Activated CD4-positive, alpha-beta T cell treated with anti-CD3 and anti-CD28 coated beads, Interleukin-2, amount 10 ng/mL, durations not matched to agents 7 days and 5 days (primary cell): ENCODE measurements at places on chromosomes 13 and 19.

DNA sequence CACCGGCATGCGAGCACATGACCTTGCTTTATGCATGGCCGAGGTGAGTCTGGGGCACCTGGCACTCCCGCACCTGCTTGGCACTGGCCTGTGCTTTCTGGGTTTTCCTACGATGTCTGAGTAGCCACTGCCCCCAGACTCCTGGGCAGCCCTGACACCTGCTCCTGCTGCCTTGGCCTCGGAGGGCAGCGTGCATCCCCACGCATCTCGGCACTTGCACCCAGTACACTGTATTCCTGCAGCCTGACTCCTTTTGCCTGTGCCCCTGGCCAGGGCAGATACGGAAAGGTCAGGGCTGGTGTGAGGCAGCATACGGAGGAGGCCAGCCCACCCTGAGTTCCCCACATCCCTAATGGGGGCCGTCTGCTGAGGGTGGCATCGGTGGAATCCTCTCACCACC lies 340.6 kb downstream of the TEX29 start:
- DNase-seq = no peak

DNA sequence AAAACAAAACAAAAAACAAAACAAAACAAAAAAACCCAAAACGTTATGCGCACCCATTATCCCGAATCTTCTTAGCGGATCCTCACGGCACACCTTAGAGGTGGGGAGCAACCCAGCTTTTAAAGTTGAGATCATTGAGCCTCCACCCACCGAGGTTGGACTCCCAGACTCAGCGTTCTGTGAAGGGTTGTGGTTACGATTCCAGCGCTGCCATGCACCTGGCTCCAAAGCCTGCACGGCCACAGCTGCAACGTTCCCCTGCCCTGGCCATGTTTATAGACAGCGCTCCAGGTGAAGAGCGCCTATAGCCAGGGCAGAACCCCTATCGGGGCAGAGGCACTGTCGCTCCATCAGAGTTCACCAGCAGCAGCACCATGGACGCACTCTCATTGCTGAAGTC lies 18.7 kb upstream of the LILRA2 start:
- DNase-seq = no peak

GRCh38 chr13:76630629-76631230 lies 255.5 kb downstream of the KCTD12 start:
- DNase-seq = no peak

GRCh38 chr19:40424637-40425449 lies 949 bp downstream of the SERTAD1 start:
- DNase-seq = no peak

DNA sequence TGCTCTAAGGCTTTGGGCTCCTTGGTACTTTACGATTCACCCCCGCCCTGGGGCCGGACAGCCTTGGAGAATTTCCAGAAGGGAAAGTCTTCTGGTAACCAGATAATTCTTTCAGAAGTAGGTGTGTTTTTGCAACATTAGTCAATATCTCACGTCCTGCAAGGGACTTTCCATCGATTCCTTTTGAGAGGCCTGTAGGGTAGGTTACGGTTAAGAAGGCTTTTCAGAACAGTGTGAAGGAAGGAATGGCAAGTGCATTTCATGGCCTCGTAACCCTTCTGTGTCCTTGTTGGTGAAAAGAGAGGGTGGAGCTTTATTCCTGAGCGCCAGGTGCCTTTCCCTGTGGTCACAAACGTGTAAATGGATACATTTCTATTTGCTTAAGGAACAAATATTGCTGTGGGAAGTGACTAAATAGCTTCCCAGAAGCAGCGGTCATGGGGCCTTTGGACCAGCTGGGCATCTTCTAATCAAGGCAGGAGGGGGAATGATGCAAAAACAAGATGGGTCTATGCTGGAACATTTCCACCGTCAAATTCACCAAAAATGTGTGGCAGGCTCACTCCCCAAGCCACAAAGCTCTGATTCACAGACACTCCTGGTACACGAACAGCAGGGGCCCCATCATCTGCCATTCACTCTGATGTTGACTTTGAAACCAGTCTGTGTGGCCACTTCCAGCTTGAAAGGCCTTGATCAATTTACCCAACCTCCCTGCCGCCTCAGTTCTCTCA lies 99.2 kb downstream of the ANKRD10 start:
- DNase-seq = no peak

- no peak for DNase-seq
These were observed 42.6 kb downstream of the RCBTB2 start for GRCh38 chr13:48490241-48490640.

DNA sequence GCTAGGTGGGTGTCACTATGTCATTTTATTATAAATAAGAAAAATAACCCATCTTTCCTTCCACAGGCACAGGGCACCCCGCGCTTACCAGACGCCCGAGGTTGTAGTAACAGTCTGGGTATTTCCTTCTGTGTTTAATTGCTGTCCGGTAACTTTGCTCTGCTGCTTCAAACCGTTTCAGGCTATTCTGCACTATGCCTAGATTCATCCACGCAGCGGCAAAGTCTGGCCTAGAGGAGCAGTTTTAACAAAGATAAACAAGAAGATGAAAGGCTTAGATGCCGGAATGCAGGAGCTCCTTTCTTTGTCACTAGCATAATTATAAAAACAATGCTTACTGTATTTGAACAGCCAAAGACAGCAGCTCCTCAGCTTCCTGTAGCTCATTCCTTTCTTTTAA lies 36.9 kb upstream of the GGACT start:
- DNase-seq = no peak

DNA sequence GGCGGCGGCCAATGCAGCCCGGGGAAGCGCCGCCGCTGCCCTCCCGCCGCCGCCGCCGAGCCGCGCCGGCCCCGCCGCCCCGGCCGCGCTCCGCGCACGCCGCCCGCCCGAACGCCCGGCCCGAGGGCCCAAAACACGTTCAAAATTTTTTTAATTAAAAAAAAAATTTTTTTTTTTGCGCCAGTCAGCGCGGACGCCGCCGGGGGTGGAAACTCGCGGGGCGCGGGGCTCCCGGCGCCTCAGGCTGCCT lies 468 bp downstream of the HMGB1 start:
- no peak for DNase-seq

- DNase-seq = peak; percentile 63
These were observed 1.7 kb downstream of the IRS2 start for GRCh38 chr13:109784590-109785140.

DNA sequence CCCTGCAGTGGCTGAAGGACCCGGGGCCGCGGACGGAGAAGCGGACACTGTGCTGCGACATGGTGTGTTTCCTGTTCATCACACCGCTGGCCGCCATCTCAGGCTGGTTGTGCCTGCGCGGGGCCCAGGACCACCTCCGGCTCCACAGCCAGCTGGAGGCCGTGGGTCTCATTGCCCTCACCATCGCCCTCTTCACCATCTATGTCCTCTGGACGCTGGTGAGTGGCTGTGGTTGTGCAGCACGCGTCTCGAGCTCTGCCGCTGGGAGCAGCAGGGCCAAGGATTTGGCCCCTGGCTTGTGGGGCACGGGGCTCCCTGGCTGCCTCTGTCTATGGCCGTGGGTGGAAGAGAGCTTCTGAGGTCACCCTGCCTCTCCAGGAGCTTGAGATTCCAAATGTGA lies 14.1 kb upstream of the HNRNPM start:
- DNase-seq = no peak

GRCh38 chr19:38455031-38455430 lies 21.5 kb downstream of the RYR1 start:
- peak; percentile 24 for DNase-seq

DNA sequence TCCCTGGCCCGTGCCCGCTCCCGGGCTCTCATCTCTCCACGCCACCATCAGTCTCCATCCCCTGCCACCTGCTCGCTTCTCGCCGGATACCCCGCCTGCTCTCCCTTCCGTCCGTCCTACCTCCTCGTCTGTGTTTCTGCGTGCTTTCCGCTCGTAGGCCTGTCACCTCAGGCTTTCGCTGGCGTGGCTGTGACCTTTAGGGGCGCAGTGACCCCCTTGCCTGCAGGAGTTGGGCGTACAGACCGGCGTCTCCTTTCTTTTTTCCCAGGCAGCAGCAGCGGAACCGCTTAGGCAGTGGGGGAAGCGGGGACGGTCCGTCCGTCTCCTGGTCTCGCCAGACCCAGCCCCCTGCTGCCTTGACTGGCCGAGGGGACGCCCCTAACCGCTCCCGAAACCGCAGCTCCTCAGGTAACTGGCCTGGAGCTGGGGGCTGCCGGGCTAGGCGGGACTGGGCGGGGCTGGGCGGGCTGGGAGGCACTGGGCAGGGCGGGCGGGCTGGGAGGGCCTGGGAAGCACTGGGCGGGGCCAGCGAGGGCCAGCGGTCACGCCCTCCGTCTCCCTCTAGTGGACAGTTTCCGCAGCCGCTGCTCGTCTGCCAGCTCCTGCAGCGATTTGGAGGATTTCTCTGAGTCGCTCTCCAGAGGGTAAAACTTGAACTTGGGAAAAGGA lies 6.3 kb downstream of the PGLYRP1 start:
- peak; percentile 81 for DNase-seq

DNA sequence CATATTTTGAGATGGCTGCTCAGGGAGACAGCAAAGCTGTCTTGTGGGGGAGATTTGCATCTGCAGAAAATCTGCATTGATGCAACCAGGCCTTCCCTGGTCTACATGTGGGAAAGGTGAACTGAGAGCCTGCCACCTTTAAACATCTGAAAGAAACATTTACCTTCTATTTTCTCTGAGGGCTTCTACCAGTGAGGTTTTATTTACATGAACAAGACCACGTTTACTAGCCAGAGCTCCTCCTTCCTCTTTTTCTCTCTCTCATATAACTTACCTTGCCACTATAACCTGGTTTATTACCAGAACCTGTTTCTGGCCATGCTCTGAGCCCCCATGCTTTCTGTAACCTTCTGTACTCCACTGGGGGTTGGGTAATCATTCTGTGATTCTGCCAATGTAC lies 14.4 kb upstream of the RUBCNL start:
- DNase-seq = no peak

DNA sequence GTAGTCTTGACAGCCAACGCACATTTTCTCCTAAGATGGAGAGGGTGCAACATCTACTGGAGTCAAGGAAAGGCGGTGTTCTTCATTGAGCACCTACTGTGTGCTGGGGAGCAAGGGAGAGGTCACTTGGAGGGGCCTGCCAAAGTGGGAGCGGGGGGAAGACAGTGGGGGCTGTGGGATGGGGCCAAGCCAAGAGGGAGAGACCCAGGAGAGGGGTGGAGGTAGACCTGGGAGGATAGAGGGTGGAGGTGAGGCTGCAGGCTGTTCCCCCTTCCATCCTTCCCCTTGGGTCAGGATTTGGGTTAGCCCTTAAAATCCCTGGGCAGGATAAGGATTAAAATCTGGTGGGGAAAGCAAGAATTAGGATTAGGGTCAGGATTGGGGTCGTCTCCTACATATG lies 1.7 kb upstream of the PLPP2 start:
- no peak for DNase-seq

DNA sequence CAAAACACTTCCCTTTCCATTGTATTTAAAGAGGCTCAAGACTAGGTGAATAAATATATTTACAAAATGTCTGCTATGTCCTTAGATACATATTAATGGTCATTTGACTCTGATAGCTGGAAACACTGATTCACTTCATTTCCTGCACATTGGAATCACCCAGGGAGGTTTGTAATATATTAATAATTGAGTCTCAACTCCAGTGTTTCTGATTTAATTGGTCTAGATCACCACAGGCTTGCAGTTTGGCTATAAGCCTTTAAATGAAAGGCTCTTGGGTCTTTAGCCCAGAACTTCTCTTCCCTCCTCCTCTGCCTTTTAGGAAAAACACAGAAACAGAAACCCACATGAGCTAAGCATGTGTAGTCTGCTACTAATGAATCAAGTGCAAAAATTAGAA lies 378.0 kb downstream of the TBC1D4 start:
- DNase-seq = no peak

GRCh38 chr19:45638930-45639729 lies at the start of gene EML2:
EML2 (minus strand) TSS chr19:45639397; CDS start chr19:45639376, 21 bp downstream.
- peak; percentile 61 for DNase-seq

DNA sequence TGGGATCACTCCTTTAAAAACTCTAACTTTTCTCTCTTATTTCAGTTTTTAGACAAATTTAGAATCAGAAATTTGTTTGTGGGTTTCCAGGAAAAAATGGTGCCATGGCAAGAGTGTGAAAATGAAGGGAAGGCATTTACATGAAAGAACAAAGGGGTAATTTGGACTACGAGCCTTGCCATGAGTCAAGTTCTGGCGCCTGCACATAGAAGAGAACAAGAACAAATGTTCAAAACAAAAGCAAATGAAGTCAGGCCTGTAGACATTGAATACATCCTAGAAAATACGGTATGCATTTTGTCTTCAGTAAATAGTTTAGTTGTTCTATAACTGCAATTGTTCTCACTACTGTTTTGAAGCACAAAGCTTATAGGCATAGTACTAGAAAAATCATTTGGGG lies 1390.5 kb downstream of the EFNB2 start:
- no peak for DNase-seq

DNA sequence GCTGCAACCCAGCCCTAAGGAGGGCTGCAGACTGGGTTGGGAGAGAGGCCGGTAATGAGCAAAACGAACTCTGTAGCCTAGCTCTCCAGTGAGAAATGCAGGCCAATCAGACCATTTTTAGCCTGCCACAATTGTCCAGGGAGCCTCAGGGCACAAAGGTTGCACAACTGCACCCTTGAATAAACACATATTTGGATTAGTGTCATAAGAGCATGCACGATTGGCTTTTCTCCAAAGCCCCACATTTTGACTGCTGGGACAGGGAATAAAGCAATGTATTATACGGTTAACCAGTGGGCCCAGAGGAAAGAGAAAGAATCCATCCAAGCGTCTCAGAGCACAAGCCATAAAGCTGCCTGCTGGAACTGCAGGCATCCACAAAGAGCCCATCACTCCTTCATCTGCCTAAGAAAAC lies 729.4 kb upstream of the SGCG start:
- DNase-seq = no peak

GRCh38 chr19:51142119-51142518 lies at the start of gene SIGLEC7:
SIGLEC7 (plus strand) TSS chr19:51142301; CDS start chr19:51142370, 69 bp downstream.
- no peak for DNase-seq

- DNase-seq = peak; percentile 44
These were observed 1.2 kb downstream of the SLC7A1 start for GRCh38 chr13:29594303-29594709.

- no peak for DNase-seq
These were observed 4.3 kb upstream of the PTGER1 start for GRCh38 chr19:14479309-14479974.

- DNase-seq = no peak
These were observed 295.8 kb downstream of the FOXO1 start for GRCh38 chr13:40370661-40371060.

DNA sequence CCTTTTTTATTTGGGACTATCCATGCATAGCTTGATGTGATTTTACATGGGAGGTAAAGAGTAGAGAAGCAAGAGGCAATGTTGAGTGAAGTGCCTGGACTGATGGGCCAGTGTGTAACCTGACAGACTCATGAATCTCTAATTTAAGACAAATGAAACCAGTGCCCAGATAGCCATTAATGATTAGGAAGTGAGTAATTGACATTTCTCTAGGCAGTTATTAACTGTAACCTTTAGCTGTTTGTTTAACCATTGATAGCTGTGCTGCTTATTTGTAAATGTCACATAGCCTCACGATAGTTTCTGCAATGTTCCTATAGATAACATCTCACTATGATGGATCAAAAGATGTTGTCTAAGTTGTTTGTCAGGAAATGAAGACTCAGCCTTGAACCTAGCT lies 1047.5 kb upstream of the SPRY2 start:
- DNase-seq = no peak
